ENCODE measurements at places on chromosomes 4 and X. TPM values are rescaled to one million over a fixed set of nuclear protein-coding genes. Genes with fewer than 3 reads are reported as not detected.

Gene HHIP
- 33.9 TPM for polyA plus RNA-seq

Gene MAGEA2
- 0.39 TPM for polyA plus RNA-seq

Gene EDA2R
- 2.3 TPM for polyA plus RNA-seq

Gene CXCL11
- polyA plus RNA-seq = not detected

Gene SSX4B
- polyA plus RNA-seq = not detected

Gene NSUN7
- 4.6 TPM for polyA plus RNA-seq

Gene GAGE12J
- polyA plus RNA-seq = not detected

Gene MMAA
- 11.1 TPM for polyA plus RNA-seq

Gene HERC5
- polyA plus RNA-seq = 2.2 TPM

Gene CSAG3
- polyA plus RNA-seq = not detected

Gene GPR34
- 0.71 TPM for polyA plus RNA-seq

Gene RAB33A
- polyA plus RNA-seq = 7.7 TPM

Gene CITED1
- polyA plus RNA-seq = not detected

Gene AKAP14
- not detected for polyA plus RNA-seq

- no peak for DNase-seq
Measured at GRCh38 chr4:2712261-2712842, 43.8 kb downstream of the TNIP2 start.

GRCh38 chr4:1061056-1061700 lies 49.8 kb downstream of the FGFRL1 start:
- no peak for DNase-seq

DNA sequence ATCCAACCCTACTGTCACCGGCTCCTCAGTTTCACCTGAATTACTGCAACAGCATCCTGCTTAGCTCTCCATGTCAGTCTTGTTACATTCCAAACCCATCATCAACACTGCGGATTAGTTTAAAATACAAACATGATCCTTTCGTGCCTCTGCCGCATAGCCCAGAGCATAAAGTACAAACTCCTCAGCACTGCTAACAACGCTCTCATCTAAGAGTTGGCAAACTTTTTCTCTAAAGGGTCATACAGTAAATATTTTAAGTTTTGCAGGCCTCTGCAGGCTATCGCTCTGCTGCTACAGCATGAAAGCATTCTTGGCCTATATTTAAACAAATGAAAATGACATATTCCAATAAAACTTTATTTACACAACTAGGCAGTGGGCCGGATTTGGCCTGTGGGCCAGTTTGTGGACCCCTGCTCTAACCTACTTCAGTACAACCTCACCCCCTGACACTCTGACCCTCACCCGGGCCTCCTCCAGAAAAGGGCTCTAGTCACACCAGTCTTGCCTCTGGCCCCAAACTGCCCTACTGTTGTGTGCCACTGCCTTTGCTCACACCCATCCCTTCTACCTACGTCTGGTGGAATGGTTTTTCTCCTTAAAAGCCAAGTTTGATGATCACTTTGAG lies 7.2 kb downstream of the STX18 start:
- DNase-seq = no peak

DNA sequence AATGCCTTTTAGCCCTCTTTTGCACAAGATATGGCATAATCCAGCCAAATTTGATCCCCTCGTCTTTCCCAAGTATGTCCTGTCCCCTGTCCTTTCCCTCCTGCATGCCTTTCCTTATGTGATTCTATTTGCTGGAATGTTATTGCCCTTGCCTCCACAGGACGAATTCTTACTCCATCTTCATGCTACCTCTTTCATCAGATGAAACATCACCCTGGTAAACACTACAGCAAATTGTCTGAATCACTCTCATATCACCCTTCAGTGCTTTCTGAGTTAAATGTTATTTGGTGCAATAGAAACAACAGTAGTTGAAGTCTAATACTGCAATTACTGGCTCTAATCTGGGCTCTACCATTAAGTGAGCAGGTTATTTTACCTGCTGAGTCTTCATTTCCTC lies 52.2 kb upstream of the FAT1 start:
- no peak for DNase-seq

- DNase-seq = no peak
Measured at GRCh38 chrX:149638860-149639259, 7.3 kb upstream of the TMEM185A start.

DNA sequence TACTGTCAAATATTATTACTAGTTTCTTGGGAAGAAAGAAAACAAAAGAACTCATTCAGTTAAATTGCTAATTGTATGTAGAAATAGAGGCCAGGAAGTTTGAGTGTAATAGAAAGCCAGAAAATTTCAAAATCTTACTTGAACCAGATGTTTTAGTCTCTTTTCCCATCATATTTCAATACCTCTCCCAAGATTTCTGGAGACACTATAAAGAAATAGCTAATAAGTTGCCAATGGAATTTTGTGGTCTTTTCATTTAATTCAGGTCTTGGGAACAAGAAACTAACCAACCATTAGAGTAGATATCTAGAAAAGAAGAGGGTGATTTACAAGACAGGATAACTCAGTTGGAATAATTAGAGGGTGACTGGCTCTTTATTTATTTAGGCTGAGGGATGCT lies 112.2 kb downstream of the AGTR2 start:
- no peak for DNase-seq

DNA sequence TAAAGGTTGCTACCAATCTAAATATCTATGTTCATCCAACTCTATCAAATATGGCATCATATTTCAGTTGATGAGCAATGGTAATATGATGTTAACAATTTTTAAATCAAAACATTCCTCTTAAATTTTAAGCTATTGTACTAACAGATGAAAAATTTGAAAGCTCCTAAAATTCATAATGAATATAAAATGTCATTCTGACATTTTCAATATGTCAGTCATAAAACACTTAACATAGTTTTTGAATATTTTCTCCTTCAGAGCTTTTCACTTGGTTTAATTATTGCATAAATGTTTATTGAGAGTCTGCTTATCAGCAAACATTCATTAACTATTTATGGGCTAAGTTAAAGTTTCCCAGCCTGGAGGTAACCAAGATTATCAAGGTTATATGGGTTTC lies 11.8 kb downstream of the ARSJ start:
- DNase-seq = no peak

- DNase-seq = no peak
Measured at GRCh38 chr4:9816285-9816684, 34.9 kb downstream of the DRD5 start.

GRCh38 chr4:94574050-94574449 lies 122.3 kb downstream of the PDLIM5 start:
- DNase-seq = no peak

DNA sequence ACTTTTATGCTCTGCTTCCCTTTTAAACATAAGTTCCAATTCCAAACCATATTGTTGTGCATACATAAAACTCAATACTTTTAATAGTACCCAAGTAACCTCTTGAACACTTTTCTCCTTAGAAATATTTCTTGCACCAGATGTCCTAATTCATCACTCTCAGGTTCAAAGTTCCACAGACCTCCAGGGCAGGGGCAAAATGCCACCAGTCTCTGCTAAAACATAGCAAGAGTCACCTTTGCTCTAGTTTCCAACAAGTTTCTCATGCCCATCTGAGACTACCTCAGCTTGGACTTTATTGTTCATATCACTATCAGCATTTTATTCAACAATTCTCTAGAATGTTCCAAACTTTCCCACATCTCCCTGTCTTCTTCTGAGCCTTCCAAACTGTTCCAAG lies 13.7 kb upstream of the ASIC5 start:
- DNase-seq = no peak

- DNase-seq = peak; percentile 44
Measured at GRCh38 chr4:7186031-7186430, 6.3 kb upstream of the SORCS2 start.

- DNase-seq = no peak
Measured at GRCh38 chr4:58456727-58457384, 1346.7 kb upstream of the IGFBP7 start.

DNA sequence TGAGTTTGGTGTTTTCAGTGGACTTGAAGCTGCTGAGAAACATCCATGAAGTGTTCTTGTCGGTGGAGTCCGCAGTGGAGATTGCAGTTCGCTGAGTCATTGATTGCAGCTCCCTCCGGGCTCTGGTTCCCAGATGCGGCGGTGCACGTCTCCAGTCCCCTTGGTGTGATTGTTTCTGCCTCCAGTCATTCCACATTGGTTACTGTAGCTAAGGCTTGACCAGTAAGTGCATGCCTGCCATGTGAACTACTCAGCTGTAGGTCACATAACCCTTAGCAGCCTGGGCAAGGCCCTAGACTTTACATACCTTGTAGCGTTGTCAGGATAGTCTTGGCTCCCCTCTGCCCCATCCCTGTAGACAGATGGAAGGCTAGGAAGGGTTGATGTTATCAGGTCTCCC lies 53.8 kb upstream of the CLCN4 start:
- DNase-seq = no peak

DNA sequence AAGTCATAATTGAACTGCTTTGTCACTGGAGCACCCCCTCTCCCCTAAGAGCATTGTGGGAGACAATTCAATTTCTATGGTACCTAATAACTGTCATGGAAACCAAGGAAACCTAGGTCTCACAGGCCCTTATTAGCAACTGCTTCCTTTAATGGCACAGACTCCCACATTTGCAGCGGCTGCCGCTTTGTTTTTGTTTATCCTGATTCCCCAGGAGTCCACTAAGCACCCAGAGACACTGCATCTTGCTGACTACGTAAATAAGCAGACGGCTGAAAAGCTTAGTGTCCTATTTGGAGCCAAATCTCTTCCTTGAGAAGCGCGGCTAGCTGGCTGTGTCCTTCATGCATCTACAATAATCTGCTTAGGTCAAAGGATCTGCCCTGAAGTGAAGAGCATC lies 494.4 kb downstream of the TMA16 start:
- DNase-seq = no peak

GRCh38 chrX:111892375-111892774 lies 16.4 kb downstream of the TRPC5OS start:
- no peak for DNase-seq

DNA sequence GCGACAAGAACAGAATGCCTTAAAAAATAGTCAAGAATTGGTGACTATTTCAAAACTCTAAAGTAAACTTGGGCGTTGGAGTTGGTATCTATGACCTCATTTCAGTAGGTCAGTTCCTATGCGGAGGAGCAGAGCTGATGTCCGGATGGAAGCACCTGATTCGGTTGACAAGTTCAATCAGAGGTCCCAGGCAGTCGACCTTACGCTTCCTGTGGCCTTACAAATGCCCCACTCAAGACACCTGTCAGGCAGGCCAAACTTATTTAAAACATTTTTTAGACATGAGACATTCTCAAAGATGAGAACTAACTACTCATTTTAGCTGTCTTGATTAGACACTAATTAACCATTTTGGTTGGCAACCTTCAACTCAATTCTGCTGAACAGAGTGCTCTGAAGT lies 137.7 kb upstream of the ADAMTS3 start:
- DNase-seq = no peak

All from hepatocyte (in vitro differentiated cells).